Activated T-helper 2 cell treated with anti-CD3 and anti-CD28 coated beads, Interferon-gamma antibody, Interleukin-2, Interleukin-4, amounts not matched to agents 10 μg/mL and 5 μg/mL and 100 μg/mL, durations not matched to agents 14 hours and 24 hours and 36 hours (primary cell): ENCODE measurements at places on chromosomes 4 and X. TPM values are rescaled to one million over a fixed set of nuclear protein-coding genes. Genes with fewer than 3 reads are reported as not detected.

DNA sequence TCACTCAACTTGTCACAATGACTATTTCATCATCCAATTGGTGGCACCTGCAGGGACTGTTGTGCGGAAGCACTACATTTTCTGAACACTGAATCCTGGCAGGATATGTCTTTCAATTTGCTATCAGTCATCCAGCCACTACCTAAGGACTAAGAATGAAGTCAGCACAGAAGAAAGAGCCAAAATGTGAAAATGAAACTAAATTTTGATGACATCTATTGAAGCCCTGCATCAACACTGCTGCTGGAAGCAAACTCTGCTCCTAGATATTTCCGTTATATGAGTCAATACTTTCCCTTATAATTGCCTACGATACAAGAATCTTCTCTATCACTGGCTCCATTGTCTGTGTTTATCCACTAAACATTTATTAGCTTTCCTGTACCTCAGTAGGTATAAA is 917.9 kb downstream of the RAPGEF2 start:
- no peak for DNase-seq

- no peak for DNase-seq
Observed at GRCh38 chr4:147118528-147118927, 172.9 kb upstream of the TTC29 start.

HSFX3 gene
- 0.27 TPM in 1 of 2 replicates, not detected in the other for total RNA-seq

DNA sequence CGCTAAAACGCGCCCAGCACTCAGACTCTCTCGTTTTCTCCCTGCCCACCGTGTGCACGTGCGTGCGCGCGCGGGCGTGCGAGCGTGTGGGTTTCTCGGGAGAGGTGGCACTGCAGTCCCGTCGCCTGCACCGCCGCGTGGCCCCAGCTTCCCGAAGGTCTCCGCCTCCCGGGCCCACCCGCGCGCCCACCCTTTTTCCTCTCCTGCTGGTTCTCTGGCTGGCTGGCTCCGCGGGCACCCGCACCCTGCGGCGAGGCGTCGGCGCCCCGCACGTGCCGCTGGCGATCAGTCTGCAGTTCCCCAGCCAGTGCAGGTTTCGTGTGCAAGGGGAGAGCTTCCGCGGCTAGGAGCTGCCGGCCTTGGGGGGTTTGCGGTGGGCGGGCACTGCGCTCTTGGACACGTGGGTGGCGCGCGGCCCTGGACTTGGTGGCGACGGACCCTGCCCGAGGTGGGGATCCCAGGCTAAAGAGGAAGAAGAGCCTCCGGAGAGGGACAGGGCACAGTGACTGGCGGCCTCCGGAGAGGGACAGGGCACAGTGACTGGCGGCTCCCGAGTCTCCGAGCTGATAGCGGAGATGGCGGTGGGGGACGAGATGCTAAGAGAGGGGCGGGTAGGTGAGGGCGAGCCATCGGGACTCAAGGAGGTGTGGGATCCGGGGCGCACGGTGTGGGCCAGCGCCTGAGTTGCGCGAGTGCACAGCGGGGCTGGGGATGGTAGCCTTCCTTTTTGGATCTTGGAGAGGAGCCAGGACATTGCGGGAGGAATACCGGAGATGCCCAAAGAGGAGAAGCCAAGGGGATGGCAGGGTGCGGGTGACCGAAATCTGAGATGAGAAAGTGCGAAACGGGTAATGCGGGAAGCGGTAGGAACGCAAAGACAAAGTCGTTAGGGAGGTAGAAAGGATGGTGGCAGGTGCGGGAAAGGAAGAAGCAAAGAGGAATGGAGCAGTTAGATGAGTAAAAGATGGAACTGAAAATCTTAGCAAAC is at the start of gene FAM184B:
FAM184B (minus strand) TSS at position 322 of the 988 bp plus-strand sequence. CDS start 322 bp downstream, outside the sequence.
- no peak for DNase-seq

DNA sequence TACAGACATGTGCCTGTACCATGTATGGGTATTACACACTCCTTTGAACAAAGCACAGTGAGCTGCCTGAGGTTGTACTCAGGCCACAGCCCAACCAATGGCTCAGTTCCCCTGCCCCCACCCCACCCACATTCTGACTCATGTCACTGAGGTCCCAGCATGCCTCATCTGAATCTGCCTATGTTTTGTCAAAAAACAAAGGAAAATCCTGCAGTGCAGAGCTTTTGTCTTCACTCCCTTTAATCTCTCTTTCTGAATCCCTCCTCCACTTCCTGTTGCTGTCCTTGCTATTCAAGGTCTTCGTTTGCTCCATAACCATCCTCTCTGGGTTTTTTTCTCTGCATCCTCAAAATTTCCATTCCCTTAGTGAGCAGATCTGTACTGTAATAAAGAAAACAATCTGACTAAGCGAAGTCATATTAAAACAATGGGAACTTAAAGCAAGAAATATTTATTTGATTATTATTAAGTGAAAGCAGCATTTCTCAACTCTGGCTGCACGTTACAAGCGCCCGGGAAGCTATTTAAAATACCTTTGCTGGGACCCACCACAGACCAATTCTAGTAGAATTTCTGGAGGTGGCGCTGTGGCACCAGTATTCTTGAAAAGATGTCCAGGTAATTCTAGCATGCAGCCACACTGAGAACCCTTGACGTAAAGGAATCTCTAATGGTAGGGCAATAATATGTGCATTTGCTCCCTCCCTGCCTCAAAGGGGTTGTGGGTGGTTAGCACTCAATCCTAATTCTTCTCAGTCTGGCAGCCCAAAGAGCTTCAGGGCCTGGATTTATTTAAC is 8.7 kb downstream of the GUCY2F start:
- no peak for DNase-seq

DNA sequence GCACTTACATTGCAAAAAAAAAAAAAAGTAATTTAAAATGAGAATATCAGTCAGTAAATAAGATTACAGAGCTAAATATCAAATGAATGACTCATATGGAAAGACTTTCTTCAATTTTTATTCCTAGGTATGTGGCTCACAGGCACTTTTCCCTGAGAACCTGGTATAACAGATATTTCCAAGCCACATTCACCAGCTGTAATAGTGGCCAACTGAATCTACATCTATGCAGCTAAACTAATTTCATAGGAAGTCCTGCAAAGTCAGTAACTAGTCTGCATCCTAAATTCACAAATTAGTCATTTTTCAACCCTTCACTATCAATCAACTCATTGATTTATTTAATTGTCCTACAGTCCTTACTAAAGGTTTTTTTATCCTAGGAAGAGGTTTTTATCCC is 5.6 kb downstream of the PDE5A start:
- DNase-seq = no peak

GAGE1 gene
- not detected in 2 replicates for total RNA-seq

DNA sequence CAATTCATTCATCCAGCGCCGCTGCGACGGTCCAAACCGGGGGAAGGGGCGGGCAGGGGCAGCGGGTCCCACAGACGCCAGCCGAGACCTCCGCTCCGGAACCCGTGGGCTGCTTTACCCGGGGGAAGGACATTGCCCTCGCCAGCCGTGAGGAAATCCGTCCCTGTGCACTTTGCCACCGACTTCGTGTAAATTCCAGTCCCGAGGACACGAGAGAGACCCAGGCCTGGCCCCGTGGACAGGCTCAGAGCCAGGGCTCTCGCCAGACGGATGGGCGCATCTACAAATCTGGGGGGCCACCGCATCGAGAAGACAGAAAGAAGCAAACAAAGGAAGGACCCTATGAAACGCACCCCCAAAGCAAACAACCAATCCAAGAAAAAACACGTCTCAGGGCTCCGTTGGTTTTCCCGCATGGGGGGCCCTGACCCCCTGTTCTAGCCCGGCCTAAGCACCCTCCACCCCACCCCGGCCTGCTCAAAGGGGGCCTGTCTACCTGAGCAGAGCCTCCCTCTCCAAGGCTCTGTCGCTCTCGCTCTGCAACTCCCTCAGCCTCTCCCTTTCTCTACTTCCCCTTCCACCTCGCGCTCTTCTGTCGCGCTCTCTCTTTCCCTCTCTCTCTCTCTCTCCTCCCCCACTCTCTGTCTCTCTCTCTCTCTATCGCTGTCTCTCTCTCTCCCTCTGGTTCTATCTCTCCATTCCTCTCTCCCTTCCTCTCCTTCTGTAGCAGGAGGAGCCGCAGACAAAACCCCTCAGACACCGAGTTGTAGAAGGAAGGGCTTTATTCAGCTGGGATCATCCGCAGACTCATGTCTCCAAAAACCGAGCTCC is 11.3 kb downstream of the FRG2 start:
- no peak for DNase-seq

CRMP1 gene
- total RNA-seq = 0.07 TPM in 1 of 2 replicates, not detected in the other

FAM184B gene
- not detected in 2 replicates for total RNA-seq

DNA sequence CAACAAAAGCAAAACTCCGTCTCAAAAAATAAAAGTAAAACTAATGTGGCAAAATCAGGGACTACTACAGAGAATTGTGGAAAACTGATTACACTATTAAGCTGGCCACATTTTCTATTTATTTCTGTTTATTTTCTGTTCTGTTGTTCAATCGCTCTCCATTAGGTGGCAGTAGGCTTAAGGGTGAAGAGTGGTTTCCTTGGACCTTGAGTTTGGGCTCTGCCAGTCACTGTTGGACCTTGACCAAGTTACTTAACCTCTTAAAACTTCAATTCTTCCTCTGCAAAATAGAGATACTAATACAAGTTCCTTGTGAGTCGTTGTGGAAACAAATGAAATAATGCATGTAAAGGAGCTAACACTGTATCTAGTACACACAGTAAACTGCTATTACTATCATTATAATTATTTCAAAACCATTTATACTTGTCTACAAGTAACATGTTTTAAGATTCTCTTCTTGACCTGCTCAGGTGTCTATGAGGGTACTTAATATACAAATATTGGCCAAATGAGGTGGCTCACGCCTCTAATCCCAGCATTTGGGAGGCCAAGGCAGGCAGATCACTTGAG is 15.2 kb downstream of the HSD17B11 start:
- DNase-seq = no peak

- DNase-seq = no peak
Observed at GRCh38 chr4:173461170-173461569, 62.3 kb upstream of the SCRG1 start.

- DNase-seq = no peak
Observed at GRCh38 chr4:11469650-11470437, 41.1 kb upstream of the HS3ST1 start.

GRCh38 chr4:52937829-52938228 is 75.7 kb downstream of the RASL11B start:
- no peak for DNase-seq

GRCh38 chr4:184306949-184307348 is 89.3 kb upstream of the ENPP6 start:
- DNase-seq = no peak

DNA sequence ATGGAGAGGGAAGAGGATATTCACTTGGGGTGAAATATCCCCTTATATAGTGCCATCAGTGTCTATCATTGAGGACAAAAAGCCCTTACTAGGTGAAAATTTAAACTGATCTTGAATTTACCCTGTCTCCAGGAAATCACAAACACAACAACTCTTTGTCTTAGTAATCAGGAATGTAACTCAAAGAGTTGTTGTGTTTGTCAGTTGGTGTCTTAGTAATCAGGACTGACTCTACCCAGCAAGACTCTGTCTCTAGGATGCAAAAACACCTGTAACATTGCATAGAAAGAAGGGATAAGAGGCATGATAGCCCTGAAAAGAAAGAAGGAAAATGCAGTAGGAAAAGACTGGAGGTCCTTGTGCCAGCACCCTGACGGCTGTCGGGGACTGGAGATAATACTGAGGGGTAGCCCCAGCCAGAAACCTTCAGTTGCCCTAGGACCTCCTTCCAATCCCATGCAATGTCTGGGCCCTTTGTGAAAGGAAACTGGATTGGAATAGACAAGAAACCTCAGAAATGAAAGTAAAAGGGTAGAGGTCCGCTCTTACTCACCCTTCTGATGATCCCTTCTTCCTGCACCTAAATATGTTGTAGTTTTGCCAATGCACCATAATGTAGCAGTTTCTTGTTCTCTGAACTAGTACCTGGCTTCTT is 45.3 kb downstream of the HMGB2 start:
- no peak for DNase-seq

DNA sequence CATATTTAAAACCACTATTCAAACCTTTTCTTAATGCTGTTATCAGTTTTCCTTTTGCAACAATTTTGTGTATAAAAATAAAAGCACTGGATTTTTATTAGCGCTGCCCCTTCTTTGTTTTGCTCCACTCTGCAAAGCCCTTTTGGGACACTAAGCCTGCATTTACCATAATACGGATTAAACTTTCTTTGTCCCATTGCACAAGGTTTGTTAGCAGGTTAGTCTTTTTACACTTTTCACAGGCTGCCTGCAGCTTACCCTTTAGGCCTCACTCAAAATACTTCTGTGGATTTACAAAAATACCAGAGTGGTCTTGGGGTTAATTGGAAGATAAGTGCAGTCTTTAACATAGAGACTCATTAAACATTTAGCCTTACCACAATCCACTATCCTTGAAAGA is 35.7 kb upstream of the MAB21L2 start:
- DNase-seq = no peak
